NCI-H1105 (cell line): ENCODE measurements at places on chromosomes 6 and 20.

DNA sequence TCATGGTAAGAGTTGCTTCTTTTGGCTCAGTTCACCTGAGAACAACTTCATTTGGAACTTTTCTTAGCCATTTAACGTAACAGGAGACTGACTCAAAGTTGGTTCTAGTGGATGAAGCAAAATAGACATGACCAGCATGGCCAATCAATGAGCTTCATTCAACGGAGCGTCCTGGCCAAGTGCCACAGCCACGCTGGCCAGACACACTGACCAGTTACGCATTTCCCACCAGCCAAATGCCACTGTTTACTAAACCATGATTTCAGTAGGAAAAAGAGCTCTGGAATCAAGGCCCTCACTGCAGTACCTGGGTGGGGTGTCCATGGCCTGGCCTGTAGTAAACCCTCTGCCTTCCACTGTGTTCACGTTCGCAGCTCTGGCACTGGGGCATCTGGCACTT, 80.4 kb downstream of the POPDC3 start:
- no peak for DNase-seq

- no peak for DNase-seq
Measured at GRCh38 chr20:42083280-42083679, 465.1 kb upstream of the CHD6 start.

GRCh38 chr6:1075444-1075843, 236.5 kb upstream of the FOXQ1 start:
- DNase-seq = no peak

GRCh38 chr6:111228094-111228493, 140.8 kb downstream of the SLC16A10 start:
- DNase-seq = no peak

DNA sequence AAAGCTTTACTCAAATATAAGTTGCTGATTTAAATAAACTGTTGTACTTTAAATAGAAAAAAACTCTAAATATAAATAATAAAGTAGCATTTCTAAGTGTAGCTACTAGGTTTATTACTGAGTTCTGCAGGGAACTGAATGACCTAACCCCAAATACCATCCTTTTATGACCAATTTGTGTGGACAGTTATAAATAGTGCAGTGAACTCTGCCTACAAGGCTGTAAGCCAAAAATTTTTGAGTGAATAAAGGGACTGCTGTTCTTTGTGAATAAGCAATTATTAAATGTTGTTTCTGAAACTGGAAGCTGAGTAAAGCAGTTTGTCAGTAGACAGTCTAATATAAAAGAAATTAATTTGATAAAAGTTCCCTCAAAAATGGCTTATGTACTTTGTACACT, 90.8 kb upstream of the ELOVL5 start:
- DNase-seq = no peak

DNA sequence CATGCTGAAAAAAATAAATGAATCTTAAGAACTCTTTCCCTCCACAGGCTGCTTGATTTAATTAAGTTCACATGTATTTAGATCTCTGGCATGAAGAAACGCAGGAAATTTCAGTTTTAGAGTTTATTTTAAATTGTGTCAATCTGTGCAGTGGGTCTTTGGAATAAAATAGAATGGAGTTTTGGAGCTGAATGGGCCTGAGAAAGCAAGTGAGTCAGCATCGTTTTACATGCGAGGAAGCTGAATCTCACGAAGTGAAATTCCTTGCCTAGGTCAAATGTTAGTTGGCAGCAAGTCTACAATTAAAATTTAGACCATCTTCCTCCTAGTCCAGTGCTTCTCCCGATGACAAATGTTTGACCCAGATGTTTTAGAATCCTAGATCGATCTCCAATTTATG, 22.4 kb downstream of the MAP7 start:
- DNase-seq = no peak

DNA sequence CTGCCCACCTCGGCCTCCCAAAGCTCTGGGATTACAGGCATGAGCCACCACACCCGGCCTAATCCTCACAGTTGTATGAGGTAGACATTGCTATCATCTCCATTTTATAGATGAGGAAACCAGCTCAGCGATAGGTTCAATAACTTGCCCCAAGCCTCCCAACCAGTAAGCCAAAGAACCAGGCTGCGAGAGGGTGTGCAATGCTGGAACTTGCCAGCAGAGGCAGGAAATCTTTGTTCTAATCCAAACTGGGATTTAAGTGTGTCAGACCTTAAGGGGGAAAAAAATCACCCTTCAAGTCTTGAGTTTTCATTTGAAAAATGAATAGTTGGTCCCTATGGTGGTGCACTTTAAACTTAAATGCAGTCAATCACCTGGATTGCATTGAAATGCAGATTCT, 20.1 kb upstream of the RNGTT start:
- no peak for DNase-seq
